Epithelial cell of esophagus (primary cell): ENCODE measurements at places on chromosomes 6 and 20.

- peak; percentile 9 for DNase-seq
These were observed 8.1 kb upstream of the ARFGAP1 start for GRCh38 chr20:63264519-63264918.

GRCh38 chr6:44967481-44967880 lies 360.6 kb upstream of the RUNX2 start:
- peak; percentile 4 for DNase-seq

DNA sequence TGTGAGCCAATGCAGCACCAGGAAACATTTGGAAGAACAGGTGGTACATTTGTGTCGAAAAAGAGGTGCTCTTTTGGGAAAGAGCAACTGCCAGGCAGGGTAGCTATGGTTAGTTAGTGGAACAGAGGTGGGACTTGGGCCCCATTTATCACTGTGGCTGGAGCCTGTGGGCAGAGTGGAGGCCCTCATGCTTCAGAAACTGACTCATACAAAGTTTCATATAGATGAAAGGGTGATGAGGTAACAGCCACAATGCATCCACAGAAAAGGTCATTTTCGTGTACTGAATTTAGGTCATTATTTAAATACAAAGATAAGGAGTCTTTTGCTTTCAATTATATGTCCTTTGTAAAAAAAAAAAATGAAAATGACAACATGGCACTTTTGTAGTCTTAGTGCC lies 76.4 kb upstream of the HS3ST5 start:
- DNase-seq: no peak

- DNase-seq: peak; percentile 32
These were observed 81.1 kb downstream of the RIMS1 start for GRCh38 chr6:71967436-71967835.

- DNase-seq: peak; percentile 82
These were observed 9.3 kb downstream of the BMP5 start for GRCh38 chr6:55866128-55866527.
